GM10248 (cell line): ENCODE measurements at places on chromosomes 2 and 18.

- DNase-seq: no peak
These were observed 187.3 kb downstream of the CAMKMT start for GRCh38 chr2:44549099-44549471.

DNA sequence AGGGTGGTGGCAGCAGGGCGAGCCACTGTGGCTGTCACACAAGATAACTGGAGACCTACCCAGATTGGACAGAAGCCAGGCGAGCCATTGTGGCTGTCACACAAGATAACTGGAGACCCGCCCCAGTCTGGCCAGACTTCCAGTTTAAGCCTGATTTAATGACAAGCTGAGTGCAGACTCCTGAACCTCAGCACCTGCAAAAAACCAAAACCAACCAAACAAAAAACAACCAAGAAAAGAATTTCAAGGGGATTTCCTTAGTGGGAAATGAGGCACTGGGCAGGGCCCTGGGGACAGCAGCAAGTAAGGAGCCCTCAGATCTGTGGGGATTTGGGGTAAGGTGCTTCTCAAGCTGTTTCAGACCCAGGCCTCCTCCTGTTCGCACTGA, 95.2 kb upstream of the BOD1L2 start:
- peak; percentile 39 for DNase-seq

GRCh38 chr2:180443888-180444287, 436.8 kb upstream of the CWC22 start:
- no peak for DNase-seq

GRCh38 chr2:24834733-24835395, 41.6 kb downstream of the CENPO start:
- DNase-seq: no peak

DNA sequence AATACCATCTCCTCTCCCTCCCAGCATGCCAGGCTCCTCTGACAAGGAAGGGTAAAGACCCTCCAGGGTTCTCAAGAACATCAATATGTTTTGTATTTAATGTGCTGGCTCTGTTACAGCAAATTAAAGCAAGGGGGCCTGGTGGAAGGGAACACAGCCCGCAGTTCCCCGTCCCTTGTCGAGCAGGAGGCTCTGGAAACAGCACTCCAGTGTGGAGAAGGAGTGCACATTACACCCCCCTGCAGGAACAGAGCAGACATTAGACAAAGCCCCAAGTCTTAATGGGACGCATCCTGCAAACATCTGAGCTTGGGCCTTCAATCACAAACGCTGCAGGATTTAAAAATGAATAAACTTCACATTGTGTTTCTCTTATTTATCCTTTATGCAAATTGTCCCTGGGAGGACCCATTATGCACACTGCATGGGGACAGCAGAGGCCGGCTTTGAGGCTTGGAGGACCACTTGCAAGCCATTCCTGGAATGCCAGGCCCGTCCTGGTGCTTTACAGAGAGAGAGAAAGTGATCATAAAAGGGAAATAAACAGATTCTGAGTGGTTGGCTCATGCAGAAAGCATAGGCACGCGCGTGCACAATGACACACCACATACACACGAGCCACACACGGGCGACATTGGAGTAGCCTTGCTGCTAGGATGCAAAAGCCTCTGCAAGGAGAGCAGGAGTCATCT, 328.7 kb downstream of the SMAD2 start:
- no peak for DNase-seq

- no peak for DNase-seq
These were observed 583.4 kb downstream of the NRXN1 start for GRCh38 chr2:50448556-50448955.

DNA sequence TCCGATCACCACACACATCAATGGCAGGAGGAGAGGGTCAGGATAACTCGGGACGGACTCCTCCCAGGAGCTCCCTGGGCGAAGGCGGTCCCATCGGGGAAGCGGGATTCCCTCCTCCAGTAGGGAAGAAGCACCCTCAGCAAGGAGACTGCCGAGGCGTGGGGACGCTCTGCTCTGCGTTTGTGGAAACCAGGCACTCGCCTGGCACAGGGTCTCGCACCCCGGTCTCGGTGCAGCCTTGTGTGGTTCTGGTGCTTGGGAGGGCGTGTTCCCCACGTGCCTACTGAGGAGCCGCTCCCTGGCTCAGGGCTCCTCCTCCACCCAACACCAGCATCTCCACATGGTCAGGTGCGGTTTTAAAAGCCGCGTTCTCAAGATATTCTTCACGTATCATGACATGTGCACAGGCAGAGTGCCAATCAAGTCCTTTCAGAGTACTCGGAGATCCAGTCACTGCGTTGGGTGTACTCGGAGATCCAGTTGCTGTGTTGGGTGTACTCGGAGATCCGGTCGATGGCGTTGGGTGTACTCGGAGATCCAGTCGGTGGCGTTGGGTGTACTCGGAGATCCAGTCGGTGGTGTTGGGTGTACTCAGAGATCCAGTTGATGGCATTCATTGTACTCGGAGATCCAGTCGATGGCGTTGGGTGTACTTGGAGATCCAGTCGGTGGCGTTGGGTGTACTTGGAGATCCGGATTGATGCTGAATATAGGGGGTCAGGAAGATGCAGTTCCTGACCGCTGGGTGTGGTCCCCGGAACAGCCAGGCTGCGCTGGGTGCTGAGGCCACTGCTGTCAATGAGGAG, 117.5 kb downstream of the RTP5 start:
- no peak for DNase-seq
